ENCODE measurements at places on chromosomes 7 and 10.
A peak's percentile ranks its signal among the peaks of the same experiment; 100 is the strongest.

GRCh38 chr10:13978533-13979115 lies 352.1 kb downstream of the FRMD4A start:
- DNase-seq: no peak

DNA sequence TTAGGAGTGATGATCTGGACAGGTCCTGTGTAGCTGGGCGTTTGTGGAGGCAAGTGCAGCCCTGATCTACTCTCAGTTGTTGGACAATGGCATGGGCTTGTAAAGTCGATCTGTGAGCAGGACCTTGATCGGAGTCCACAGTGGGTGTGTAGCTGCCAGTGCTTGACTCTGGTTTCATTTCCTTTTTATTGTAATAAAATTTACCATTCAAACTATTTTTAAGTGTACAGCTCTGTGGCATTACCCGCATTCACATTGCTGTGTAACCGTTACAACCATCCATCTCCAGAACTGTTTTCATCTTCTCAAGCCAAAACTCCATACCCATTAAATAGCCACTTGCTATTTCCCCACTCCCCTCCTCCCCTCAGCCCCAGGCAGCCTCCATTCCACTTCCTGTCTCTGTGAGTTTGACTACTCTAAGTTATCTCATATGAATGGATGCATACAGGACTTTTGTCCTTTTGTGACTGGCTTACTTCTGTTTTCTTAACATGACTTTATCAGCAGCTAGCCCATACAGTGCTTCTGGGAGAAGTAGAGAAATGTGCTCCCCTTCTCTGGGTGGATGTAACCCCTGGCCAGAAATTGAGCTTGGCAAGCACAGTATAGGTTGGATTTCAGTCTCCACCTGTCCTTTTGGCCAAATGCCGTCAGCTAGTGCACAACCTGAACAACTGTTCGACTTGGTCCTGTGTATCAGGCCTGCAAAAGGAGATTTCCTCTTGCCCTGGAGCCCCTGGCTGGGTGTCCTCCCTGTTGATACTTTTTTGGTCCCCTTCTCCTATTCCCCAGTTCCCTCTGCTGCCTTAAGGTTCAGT lies 180.0 kb downstream of the LRMDA start:
- no peak for DNase-seq

- DNase-seq: no peak
Observed at GRCh38 chr7:139095194-139095659, 14.3 kb downstream of the ZC3HAV1 start.

GRCh38 chr10:114491419-114491818 lies 87.1 kb upstream of the AFAP1L2 start:
- no peak for DNase-seq

- no peak for DNase-seq
Observed at GRCh38 chr7:50537417-50537816, 27.8 kb downstream of the DDC start.

- no peak for DNase-seq
Observed at GRCh38 chr10:20672741-20673140, 224.4 kb downstream of the NEBL start.

DNA sequence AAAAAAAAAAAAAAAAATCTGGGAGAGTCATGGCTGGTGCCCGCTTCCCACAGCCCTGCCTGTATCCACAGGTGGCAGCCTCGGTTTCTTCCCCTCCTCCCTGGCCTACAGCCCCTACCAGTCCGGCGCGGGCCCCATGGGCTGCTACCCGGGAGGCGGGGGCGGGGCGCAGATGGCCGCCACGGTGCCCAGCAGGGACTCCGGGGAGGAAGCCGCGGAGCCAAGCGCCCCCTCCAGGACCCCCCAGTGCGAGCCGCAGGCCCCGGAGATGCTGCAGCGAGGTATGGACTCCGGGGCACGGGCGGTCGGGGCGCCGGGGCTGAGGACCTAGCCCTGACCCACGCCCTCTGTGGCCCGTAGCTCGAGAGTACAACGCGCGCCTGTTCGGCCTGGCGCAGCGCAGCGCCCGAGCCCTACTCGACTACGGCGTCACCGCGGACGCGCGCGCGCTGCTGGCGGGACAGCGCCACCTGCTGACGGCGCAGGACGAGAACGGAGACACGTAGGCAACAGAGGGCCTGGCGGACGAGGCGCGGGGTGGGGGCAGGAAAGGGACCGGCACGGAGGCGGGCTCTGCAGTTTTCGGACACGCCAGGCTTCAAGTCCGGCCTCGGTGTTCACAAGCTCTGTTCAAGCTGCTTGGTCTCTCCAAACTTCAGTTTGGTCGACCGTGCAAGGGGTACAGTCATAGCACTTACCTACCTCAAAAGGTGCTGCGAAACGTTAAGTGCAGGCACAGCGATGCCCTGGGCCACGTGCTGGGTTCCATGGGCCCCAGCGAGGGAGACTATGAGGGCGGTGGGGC lies 3.9 kb downstream of the NFKB2 start:
- peak; percentile 93 for DNase-seq

DNA sequence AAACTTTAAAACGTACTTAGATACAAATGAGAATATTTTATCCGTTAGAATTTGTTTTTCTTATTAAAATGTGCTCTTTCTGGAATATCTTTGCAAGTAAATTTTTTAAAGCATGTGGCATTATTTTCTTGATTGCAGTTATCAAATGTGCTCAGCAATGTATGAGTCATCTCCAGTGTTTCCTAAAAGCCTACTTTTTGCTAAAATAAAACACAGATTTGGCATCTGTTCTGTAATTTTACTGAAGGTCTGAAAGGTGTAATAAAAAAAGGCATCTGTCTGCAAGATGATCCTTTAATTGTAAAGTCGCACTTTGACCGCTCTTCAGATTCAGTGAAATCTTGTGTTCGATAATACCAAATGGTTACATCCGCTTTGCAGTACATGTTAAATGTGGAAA lies 3.4 kb downstream of the GNAT3 start:
- DNase-seq: no peak

GRCh38 chr10:43354330-43354635 lies 17.2 kb upstream of the FXYD4 start:
- DNase-seq: no peak

- DNase-seq: no peak
Observed at GRCh38 chr7:30113144-30113543, 21.6 kb upstream of the MTURN start.

- no peak for DNase-seq
Observed at GRCh38 chr10:94608559-94608958, 63.0 kb downstream of the HELLS start.

- no peak for DNase-seq
Observed at GRCh38 chr7:19381321-19381720, 236.1 kb upstream of the FERD3L start.

DNA sequence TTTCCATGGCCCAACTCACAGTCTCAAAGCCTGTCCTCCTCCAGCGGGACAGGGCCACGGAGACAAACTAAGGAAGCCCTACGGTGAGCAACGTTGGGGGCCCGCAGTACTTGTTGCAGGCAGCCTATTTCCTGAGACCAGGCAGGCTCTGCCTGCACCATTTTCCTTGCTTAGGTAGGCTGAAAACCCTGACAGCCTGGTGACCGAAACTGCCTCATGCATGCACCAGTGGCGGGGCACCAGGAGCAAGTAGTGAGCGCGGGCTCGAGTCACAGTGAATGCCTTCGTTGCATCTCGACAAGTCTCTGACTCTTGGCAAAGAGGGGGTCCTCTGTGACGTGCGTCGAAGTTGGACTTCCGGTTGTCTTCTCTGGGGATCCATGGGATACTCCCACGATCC lies 23.3 kb upstream of the ZNF273 start:
- no peak for DNase-seq

GRCh38 chr10:842795-843194 lies 88.7 kb downstream of the LARP4B start:
- DNase-seq: no peak

DNA sequence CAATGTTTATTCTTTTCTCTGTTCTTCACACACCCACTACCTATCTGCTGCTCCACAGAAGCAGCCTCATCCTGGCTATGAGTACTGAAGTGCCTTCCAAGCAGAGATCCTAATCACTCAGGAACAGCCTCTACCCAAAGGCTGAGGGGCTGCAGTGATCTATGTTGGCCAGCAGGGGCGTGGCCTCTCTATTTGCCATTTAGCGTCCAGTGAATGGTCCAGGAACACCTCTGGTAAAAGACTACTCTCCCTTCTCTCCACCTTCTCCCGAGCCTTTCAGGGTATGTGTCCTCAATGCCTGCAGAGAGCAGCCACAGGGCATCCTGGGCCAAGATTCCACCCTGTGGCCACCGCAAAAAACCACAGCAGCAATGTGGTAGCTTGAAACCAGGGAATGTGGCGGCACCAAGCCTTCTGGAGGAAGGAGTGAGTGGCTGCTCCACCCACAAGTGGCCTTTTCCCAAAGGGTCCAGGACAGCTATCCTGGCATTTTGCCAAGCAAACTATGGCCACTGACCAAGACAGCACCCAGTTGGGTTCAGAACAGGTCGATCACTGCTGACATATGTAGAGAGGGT lies 70.9 kb downstream of the SYPL1 start:
- DNase-seq: peak; percentile 74

DNA sequence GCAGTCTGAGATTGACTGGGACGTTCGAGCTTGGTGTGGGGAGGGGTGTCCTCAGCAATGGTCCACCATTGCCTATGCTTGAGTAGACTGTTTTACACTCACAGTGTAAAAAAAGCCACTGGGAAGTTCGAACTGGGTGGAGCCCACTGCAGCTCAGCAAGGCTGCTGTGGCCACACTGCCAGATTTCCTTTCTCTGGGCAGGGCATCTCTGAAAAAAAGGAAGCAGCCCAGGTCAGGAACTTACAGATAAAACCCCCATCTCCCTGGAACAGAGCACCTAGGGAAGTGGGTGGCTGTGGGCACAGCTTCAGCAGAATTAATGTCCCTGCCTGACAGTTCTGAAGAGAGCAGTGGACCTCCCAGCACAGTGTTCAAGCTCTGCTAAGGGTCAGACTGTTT lies 80.3 kb downstream of the BICC1 start:
- no peak for DNase-seq

DNA sequence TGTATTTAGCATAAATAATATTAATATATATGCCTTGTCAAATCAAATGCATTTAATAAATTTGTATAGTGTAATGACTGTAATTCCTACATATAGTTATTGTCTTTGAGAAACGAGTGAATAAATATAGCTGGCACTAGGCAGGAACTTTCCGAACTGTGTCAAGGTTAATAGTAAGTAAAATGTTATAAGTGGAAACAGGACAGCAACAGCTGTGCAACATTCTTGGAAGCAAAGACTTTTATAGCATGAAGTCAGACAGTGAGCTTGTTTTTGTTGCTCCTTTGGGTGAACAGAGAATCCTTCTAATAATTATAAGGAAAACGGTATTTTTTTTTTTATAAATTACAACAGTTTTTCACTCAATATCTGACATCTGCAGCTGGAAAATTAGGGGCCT lies 14.0 kb upstream of the EXOC6 start:
- DNase-seq: no peak

DNA sequence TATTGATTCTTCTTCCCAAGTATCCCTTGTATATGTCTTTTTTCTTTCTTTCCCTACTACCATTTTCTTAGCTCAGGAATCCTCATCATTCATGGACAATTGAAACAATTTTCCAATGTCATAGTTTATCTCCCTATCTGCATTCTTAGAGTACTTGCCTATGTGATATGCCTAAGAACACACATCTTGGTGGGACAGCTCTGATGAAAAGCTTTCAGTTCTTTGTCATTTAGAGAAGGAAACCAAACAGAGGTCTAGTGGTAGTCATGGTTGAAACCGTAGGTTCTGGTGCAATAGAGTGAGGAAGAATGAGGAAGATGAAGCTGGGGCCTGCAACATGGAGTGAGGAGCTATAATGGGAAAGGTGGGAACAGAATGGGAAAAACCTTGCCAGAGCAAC lies 28.2 kb downstream of the TDRD1 start:
- DNase-seq: no peak

GRCh38 chr10:70551971-70552422 lies 50.5 kb downstream of the PRF1 start:
- DNase-seq: no peak

DNA sequence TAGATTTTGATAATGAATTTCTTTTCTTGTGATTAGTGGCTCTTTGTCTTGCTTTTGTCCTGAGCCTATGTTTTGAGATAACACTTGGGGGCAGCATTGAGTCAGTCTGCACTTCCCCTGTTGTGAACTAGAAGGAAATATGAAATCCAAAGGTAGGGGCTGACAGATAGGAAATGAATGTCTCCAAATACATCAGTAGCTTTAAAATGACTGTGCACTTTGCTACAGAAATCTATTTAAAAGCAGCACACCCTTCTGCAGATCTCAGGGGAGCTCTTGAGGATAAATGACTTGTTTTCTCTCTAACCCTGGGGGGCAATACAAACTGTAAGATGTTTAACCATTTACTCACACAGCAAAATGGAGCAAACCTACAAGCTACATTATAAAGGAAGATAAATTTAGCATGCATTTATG lies 176.0 kb upstream of the MYO3A start:
- DNase-seq: no peak

DNA sequence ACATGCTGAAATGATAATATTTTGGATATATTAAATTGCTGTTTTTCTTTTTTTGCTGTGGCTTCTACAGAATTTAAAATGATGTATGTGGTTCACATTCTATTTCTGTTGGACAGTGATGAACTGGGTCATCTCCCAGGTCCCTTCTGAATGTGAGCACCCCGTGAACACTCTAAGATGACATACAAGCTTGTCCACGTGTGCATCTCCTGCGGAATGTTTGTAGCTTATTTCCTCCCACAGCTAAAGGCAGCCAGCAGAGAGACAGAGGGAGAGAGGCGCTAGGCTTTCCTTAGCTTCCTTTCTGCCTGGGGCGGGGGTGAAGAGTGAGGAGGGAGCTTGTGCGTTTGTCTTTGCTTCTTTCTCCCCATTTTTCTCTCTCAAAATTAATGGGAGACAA lies 219.1 kb downstream of the EMX2 start:
- DNase-seq: no peak

DNA sequence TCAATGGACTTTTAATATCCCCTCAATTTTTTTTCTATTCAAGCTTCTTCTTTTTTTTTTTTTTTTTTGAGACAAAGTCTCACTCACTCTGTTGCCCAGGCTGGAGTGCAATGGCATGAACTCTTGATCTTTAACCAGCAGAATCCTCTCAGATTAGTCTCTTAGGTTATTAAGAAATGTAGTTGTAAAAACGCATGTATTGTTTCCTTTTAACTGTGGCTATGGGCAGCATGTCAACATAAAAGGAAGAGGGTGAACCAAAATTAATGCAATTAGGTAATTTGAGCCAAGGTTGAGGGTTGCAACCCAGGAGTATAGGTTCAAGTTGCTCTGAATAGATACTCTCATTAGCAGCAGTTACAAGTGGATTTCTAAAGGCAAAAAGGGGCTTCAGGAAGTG lies 4.3 kb upstream of the GSTO1 start:
- DNase-seq: no peak

DNA sequence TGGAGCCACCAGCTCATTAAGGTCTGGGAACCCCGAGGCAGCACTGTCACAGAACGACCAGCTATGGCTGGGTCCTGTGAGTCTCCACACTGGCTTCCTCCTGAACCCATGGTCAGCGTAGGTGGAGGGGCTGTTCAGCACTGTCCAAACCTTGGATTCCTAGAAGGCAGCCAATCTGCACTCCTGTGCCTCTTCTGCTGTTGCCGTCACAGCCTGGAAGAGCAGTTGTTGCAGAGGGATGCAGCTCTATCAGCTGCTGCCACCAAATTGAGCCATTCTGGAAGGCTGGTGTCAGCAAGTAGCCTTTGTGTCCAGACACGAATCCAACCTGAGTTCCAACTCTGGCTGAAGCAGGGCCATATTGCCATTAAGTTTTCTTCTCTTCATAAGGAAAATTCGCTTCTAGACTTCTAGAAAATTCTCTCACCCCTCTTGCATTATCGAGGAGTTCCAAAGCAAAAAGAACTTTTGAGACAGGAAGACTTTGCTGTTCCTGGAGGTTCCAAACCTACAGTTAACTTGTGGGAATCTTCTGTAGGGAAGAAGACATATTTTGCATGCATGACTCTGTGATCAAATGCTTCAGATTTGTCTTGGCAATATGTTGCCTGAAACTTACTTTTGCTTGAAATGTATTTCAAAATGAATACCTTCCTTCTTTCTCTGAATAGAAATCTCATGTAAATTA lies 84.0 kb downstream of the LRGUK start:
- no peak for DNase-seq
